G401 (cell line): ENCODE measurements at places on chromosomes 12 and 14.

DNA sequence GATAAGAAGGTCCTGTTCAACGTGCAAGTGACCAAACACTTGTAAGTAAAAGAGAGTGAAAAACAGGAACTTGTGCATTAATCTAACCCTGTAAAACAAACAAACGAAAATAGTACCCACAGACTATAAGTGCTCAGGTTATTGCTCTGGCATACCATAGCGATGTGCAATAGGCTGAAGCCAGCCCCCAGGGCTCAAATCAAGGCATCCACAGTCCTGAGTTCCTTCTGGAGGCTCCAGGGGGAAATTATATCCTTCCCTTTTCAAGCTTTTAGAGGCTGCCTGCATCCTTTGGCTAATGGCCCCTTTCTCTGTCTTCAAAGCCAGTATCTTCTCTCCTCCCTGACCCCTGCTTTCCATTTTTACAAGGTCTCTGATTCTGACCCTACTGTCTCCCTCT is 8.1 kb upstream of the CMAS start:
- no peak for DNase-seq

GRCh38 chr14:93719256-93719655 is 69.0 kb downstream of the PRIMA1 start:
- DNase-seq: no peak

- DNase-seq: no peak
Observed at GRCh38 chr14:72763892-72764291, 130.0 kb downstream of the DPF3 start.

DNA sequence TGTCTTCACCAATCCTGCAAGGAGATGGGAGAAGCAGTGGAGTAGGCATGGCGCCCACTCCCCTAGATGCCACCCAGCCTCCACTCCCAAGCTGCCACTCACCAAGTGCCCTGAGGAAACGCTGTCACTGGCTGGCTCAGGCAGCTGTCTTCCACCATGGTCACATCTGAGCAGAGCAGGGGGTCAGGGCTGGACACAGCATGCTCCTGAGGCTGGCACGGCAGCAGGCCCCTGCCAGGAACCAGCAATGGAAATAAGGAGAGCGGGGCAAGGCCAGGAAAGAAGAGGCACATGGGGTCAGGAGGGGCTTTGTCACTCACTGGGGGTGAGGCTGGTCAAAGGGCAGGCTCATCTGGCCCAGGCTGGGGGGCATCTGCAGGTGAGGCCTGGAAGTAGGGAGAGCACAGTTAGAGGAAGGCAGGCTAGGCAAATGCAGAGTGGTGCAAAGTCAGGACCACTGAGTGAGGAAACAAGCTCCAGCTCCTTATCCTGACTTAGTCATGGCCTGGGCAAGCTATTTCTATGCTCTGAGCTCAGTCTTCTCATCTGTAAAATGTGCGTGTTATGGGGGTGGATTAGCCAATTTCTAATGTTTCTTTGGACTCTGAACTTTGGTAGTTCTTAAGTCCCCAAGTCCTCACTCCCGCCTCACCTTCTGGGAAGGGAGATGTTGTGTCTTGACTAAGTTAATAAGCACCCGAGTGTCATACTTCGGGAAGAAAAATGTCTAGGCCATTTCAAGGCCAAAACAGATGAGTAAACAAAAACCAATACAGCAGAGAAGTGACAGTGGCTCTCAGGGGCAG is 8.0 kb downstream of the NAB2 start:
- DNase-seq: no peak

- no peak for DNase-seq
Observed at GRCh38 chr14:35050652-35051051, 4.6 kb downstream of the FAM177A1 start.

DNA sequence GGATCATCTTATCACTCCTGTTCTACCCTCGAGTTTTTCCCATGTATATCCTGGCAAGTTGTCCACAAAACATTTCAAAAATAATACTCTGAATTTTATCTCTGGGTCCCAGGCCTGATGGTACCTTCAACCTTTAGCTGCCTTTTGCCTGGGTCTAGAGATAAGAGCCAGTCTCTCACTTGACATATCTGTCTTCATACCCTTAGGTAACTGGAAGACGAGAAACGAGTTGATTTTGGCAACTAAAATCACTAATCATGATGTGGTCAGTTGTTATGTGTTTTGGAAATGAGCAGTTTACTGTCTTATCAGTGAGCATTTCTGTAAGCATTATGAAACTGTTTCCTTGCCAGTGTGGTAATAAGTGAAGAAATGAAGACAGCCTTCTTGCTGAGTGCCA is 6.3 kb downstream of the RNF10 start:
- DNase-seq: no peak

GRCh38 chr12:61999311-61999710 is 260.9 kb upstream of the USP15 start:
- DNase-seq: no peak

DNA sequence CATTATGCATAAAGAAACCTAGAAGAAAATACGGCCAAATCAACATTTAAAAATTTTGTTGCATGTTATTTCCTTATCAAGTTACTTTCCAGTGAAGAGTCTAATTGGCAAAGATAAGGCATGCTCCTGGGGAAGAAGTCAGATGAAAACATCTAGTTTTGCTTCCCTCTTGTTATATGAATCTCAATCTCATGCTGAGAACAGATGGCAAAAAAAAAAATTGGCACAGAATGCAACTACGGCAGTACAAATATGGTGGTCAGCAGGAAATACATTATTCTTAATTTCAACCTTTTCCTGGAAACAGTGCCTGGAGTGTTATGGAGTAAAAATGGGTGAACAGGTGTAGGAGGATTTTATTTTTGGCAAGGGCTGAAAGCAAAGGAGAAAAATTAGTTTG is 32.8 kb downstream of the HECTD4 start:
- DNase-seq: peak; percentile 98

DNA sequence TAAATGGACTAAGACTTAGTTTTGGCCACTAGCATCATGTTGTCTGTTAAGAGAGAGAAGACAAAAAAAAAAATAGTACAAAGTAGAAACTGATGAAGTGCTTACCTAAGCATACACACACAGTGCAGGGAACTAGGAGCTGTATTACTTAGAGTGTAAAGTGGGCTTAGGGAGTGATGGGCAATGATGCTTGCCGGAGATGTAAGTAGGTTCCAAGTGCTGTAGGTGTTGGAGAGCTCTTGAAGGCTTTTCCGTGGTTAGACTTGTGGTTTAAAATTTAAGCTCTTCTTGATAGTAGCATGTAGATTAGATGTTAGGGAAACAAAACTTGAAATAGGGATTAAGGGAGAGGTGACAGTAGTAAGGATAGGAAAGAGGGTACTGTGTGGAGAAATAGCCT is 34.7 kb downstream of the MIA2 start:
- DNase-seq: peak; percentile 45
